ENCODE measurements at places on chromosomes 3 and 15. TPM values are rescaled to one million over a fixed set of nuclear protein-coding genes. Genes with fewer than 3 reads are reported as not detected.

SUCNR1 gene
- not detected for total RNA-seq

ACVR2B gene
- 10.0 TPM for total RNA-seq

DCBLD2 gene
- 56.9 TPM for total RNA-seq

SERINC4 gene
- not detected for total RNA-seq

PRR23C gene
- total RNA-seq = not detected

SLC38A3 gene
- 29.8 TPM for total RNA-seq

LDHAL6B gene
- not detected for total RNA-seq

PDE12 gene
- total RNA-seq = 20.6 TPM

DNA sequence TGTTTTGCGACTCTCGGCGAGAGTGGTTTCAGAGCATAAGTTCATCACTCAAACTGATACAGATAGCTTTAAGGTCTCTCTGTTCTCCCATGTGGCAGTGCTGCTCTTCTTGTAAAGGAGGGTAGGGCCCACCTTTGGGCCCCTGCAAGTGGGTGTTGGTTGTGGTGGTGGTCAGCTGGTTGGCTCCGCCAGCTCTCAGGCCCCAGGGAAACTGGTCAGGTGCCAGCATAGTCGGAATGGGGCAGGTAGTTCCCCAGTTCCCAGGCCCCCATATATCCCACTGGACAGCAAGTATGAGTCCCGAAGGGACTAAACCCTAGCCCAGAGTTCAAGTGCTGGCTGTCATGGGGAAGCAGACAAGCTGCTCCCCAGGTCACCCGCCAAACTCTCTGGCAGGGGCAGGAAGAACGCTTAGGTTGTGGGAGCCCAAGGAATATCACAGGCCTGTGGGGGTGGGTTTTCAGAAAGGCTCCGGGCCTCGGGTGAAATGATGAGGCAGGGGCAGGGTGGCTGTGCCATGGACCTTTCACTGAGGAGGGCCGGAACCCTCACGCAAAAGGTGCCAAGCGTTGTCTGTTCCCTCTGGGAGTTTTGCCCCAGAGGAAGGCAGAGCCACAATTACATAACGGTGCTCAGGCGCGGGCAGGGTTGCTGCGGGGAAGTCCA, 185.1 kb downstream of the EFHB start:
- DNase-seq = no peak

GRCh38 chr3:106590216-106590615, 721.4 kb upstream of the CBLB start:
- no peak for DNase-seq

DNA sequence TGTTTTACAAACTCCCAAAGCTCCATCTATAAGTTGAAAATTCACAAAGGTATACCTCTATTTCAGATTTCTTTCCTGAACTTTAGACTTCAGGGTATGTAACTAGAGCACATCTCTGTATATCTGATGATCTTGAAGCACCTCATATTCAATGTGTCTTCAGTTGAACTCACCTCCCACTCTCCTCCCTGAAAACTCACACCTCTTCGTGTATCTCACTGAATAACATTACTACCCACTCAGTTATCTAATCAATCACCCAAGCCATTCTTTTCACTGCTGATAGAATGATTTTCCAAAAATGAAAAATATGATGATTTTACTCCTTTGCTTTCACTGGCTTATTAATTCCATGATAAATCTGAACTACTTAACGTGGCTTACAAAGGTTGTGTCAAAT, 52.9 kb downstream of the GTPBP8 start:
- no peak for DNase-seq

GRCh38 chr3:59780209-59780608, 730.4 kb upstream of the CFAP20DC start:
- DNase-seq = no peak

DNA sequence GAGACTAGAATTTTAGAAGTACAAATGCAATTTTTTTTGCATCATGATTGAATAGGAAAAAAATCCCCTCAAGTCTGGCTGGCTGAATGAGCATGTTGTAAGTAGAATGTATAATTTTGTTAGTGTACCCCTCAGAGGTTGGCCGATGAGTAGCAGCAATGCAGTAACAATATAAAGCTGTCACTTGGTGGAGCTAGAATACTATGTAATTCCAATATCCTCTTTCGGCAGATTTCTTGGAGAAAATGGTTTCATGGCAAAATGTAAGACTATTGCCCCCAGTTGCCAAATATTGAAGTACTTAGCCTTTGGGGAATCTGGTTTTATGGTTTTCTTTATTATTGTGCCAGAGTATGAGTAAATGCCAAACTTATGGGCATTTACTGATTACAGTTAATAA, 39.8 kb upstream of the SGO1 start:
- DNase-seq = peak; percentile 56

DNA sequence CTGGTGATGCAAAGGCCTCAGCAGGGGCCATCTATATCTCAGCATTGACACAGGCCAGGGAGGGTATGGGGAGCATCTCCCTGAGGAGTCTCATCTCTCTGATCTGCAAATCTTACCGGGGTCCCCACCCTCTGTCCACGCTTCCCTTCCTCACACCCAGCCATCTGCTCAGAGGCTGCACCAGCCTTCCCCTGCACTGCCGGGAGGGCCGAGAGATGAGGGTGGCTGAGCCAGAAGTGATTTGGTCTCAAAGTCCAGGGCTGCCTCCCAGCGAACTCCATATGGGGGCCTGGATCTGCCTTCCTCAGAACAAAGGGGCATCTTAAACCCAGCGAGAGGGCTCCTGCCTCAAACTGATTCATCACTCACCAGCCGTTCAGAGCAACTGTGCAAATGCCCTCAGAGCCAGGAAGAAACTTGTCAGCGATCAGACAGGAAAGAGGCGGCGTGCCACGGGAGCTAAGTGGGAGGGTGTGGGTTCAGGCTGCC, 4.6 kb downstream of the IGDCC3 start:
- peak; percentile 38 for DNase-seq

DNA sequence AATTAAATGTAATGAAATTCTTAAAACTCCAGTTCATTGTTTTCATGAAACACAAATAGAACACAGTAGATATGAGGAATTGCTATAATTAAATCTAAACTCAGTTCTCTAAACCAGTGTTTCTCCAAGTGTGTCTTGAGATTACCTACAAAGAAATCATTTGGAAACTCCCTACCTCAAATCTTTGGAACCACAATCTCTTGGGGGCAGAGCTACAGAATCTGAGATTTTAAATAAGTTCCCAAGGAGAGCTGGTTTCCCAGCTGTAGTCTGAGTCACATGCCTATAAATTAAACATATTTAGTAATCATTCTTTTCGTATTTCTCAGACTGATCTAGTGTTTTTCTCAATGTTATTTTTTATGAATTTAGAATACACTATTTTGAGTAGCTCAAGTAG, 17.0 kb upstream of the ACTC1 start:
- DNase-seq = no peak

- no peak for DNase-seq
Observed at GRCh38 chr3:67421912-67422311, 232.5 kb downstream of the SUCLG2 start.

DNA sequence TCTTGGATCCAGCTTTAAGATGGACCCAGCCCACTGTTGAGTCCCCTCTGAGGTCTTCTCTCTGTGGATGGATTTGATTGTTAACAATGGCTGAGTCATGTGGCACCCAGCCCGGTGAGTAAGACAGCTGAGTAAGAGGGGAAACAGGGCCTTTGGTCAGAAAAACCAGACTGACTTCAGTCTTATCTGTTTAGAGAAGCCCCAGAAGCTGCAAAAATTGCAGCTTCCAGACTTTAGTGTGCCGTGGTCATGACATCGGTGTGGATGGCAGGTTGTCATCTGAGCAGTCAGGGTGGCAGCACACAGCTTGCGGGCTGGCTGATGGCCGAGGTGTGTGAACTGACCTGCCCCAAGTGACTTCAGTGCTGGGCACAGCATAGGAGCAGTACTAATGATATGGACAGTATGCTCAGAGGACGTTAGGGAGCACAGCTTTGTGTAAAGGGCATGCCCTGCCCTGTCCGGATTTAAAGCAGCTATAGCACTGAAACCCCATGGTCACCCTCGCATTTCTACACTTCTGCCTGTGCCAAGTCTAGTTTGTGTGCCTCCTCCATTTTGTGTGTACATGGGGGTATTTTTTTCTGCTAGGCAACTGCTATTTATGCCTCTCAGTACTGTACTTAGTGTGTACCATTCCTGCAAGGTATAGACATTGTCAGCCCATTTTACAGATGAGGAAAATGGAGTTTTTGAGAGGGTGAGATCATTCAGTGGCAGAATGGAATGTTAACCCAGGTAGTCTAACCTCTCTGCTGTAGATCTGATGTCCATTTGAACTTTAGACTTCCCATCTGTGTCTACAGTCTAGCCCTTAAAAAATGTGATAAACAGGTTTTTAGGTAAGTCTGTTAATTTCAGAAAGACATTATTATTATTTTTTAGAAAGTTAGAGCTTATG, 44.4 kb downstream of the FLNB start:
- peak; percentile 83 for DNase-seq

DNA sequence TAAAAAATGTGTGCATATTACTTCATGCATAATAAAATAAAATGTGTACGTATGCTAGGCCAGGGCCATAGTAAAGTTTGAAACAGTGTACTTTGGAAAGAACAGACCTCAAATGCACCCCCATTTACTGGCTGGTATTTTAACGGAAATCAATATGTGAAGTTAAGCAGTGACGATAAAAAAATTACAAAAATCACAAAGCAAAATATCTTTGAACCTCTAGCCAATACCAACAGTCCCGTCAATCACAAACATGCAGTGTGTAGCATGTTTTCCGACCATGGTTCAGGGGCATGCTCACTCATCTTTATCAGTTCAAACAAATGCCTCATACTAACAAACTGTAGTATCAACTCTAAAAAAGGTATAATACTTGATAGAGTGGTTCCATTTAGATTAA, 121.1 kb downstream of the TJP1 start:
- DNase-seq = no peak

DNA sequence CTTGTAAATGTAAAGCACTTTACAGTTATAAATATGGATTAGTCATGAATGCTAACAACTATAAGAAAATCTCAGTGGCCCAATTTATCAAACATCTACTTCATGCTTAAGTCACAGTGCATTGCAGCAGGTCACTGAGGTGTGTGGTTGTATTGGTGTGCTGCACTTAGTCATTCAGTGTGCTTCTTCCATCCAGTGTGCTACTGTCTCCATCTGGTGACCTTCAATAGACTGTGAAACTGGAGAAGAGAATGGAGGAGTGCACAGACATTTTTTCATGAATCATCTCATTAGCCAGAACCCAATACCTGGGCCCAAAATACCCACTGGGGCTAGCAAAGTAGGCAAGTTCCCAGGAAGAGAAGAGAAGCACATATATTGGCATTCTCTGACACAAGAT, 199.6 kb downstream of the SHOX2 start:
- DNase-seq = no peak

- peak; percentile 75 for DNase-seq
Observed at GRCh38 chr3:138923531-138923994, 23.4 kb downstream of the FOXL2 start.

DNA sequence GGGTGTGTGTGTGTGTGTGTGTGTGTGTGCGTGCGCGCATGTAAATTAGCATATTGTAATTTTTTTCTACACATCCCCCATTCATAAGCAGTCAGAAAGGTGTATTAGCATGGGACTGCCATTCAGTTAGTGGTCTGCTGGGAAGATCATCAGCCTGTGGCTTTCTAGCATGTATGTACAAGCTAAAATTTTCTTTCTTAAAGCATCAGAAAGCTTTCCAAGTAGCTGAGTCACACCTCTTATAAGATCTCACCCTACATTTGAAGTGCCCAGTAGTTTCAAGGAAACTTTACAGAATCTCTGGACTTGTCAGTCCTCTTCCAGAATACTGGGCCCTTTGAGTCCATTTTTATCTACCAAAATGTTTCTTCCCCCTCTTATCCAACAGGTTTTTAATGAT, 411.4 kb upstream of the TPRG1 start:
- no peak for DNase-seq

DNA sequence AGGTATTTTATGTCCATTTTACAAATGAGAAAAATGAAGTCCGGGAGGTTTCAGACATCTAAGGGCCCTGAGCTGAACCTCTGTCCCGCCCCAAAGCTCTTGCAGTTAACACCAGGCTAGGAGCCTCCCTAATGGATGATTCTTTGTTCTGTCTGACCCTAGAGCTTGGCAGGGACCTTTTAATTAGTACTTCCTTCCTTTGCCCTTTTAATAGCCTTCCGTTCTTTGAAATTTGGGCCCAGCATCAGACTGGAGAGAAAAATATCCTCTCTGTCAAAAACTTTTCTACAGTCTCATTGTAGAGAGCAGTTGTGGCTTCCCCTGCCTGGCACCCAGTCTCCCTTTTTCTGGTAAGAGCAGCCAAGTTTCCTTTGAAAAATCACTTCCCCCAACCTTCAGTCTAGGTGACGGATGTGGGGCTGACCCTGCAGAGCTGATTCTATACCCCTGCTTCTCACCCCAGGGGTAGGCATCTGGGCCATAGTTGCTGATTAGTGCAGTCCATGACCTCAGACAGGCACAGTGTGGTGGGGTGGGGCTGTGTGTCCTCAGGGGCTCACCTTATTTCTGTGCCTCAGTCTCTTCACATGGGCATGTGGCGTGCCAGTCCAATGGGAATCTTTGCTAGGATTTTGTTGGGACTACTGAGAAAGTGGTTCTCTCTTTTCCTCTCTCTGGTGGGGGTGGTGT, 220.4 kb downstream of the ADAMTS9 start:
- no peak for DNase-seq

GRCh38 chr3:3191675-3192285, 12.3 kb upstream of the CRBN start:
- no peak for DNase-seq

DNA sequence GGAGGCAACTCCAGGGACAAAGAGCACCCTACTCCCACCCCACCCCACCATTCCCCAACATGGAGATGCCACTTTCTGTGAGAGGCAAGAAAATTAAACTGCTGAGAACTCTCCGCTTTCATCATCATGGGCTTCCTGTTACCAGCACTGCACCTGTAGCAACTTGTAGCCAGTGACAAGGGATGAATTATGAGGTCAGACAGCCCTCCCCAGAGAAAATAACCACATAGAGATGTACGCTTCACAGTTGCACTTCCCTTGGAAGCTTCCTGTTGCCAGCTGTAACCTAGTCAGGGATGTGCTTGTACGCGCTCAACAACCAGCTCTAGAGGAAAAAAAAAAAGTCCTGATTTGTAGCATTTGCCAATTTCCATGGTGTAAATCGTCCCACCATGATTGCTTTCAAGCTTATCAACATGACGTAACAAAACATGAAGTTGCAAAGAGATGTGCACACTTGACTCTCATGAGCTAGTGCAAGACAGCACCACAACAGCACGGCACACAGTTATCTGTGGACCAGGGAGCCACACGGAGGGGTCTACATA, 145.4 kb downstream of the RAB11A start:
- no peak for DNase-seq

DNA sequence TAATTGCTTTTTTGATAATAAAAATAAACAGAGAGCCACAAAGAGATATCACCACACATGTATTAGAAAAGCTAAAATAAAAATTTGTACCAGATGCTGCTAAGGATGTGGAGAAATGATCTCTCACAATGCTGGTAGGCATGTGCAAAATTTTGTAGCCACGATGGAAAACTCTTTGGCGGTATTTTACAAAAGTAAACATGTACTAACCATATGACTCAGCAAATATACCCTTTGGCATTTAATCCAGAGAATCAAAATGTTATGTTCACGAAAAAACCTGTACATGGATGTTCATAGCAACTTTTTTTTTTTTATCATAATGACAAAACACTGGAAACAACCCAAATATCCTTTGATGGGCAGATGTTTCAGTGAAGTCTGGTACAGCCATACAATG, 261.2 kb downstream of the LPP start:
- DNase-seq = no peak

GRCh38 chr3:38800511-38800910, 15.5 kb downstream of the SCN10A start:
- DNase-seq = no peak
